ENCODE measurements at places on chromosomes 4 and X.

DNA sequence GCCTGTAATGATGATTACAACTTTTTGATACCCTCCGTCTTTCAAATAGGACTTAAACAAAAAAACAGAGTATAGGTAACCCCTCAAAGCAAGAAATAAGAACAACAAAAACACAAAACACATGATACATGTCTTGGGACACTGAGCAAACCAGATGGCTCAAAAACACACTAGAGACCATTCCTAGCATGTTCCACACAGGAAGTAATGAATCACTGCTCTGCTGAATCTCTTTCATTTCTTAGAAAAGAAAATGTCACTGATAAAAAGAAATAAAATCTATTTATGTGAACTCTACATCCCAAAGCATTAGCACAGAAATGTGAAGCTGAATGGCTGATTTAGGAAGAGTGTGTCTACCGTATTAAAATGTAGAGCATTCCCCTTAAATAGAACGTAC lies 134.5 kb upstream of the IL15 start:
- DNase-seq = peak; percentile 59

GRCh38 chr4:99305638-99306400 lies 15.0 kb upstream of the ADH1A start:
- no peak for DNase-seq

- no peak for DNase-seq
Observed at GRCh38 chrX:37640142-37640541, 45.4 kb upstream of the XK start.

GRCh38 chrX:36431819-36432218 lies 512.3 kb downstream of the CFAP47 start:
- DNase-seq = peak; percentile 87

- no peak for DNase-seq
Observed at GRCh38 chr4:74615411-74615810, 170.5 kb downstream of the AREG start.

GRCh38 chr4:146442801-146443200 lies 78.9 kb downstream of the SLC10A7 start:
- DNase-seq = peak; percentile 72

DNA sequence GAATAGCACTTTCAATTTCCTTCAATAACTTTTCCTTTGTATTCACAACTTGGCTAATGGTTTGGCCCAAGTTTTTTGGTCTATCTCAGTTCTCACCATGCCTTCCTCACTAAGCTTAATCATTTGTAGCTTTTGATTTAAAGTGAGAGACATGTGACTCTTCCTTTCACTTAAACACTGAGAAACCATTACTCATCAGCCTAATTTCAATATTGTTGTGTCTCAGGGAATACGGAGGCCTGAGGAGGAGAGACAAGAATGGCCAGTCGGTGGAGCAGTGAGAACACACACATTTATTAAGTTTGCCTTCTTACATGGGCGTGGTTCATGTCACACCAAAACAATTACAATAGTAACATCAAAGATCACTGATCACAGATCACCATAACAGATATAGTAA lies 56.7 kb downstream of the TSPAN5 start:
- peak; percentile 66 for DNase-seq

GRCh38 chr4:188976644-188977115 lies 837.4 kb downstream of the TRIML1 start:
- peak; percentile 57 for DNase-seq

DNA sequence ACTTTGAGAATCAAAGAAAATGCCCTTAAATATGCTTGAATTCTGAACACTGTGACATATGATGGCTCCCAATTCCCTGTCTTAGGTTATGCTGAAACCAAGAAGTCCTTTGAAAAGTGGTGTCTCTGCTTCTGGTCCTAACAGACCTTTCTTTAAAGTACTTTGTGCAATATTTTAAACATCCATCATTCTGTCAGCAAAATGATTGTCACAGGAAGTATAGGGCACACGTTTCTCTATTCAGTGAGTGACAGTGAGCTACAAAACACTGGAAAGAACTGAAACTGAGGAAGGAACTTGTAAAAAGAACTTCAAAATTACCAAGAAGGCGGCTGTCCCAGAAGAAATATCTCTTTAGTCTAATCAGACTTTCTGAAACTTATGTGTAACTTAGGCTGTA lies 12.2 kb upstream of the NUP54 start:
- DNase-seq = no peak

DNA sequence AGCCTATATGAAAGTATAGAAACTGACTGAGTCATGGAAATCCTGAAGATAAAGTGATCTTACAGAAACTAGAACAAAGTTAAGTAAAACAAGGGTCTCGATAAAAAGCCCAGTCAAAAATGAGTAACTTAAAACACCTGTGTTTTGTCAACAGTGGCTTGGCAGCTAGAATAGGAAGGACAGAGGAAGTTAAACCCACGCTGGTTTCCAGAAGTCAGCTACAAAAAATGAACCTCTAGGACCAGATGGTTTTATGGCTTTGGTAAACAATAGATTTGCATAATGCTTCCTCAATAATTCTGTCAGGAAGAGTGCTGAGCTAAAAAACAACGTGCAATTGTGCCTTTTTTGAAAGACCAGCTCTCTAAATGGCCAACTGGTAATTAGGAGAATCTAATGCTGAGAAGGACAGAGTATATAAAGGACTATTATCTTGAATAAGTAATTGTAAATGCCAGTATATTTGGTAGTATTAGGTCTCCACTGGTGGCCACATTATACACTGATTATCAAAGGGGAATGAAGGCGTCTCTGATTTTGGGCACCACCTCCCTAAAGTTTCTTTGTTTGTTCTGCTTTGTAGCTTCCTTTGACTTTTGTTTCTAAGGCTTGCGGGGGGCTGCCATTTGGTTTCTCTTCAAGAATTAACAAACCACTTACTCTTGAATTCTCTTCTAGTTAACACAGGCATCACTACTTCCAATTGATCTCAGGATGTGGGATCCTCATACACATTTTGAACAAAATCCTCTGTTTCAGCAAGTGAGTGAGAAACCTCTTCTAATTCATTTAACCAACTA lies 72.2 kb upstream of the PPP3CA start:
- DNase-seq = peak; percentile 27

DNA sequence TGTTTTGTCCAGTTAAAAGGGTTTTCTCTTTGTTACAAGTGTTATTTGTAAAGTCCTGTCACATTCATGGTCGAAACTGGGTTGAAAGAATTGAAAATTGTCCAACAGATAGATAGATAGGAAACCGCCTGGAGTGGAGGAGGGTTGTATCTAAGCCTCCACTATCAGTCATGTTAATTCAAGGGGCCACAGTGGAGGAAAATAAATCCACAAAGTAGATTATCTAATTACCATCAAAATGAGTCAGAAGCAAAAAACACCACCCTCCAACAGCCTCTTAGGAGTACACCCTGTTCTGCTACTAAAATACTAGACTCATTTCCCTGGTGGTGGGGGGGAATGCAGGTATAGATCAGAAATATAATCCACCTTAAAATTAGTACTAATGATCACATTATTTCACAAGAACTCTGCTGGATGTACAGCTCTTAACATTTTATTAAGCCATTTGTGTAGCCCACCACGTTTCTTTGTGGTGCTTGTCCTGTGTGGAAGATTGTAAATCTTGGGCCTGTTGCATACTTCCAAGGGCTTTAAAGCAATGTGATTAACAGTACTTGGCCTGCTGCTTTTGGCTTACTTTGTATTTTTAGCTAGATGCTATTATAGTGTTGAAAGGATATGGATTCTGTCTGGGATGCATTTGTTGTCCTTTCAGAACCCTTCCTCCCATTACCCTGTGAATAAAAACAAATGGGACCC lies 26.8 kb downstream of the RBBP7 start:
- no peak for DNase-seq

DNA sequence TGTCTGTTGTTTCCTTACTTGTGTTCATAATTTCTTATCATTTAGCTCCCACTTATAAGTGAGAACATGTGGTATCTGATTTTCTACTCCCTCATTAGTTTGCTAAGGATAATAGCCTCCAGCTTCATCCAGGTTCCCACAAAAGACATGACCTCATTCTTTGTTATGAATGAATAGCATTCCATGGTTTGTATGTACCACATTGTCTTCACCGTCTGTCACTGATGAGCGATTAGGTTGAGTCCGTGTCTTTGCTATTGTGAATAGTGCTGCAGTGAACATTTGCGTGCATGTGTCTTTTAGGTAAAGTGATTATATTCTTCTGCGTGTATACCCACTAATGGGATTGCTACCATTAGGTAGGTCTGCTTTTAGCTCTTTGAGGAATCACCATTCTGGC lies 624.3 kb upstream of the EPHA5 start:
- DNase-seq = no peak

DNA sequence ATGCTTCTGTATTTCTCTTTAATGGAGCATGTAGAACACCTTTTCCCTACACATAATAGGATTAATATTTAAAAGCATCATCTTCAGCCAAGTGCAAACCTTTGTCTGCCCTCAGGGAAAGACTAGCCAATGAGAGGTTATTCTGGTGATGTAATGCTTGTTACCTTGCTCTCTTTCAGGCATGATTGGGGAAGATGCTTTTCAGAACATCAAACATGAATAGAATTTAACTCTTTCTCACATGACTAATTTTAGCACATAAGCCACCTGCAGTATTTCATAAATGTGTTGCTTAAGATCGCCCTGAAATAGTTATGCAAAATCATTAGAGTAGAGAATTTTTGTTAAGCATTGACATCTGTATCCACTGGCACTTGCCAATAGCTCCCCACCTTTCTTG lies 10.7 kb upstream of the EPGN start:
- no peak for DNase-seq

DNA sequence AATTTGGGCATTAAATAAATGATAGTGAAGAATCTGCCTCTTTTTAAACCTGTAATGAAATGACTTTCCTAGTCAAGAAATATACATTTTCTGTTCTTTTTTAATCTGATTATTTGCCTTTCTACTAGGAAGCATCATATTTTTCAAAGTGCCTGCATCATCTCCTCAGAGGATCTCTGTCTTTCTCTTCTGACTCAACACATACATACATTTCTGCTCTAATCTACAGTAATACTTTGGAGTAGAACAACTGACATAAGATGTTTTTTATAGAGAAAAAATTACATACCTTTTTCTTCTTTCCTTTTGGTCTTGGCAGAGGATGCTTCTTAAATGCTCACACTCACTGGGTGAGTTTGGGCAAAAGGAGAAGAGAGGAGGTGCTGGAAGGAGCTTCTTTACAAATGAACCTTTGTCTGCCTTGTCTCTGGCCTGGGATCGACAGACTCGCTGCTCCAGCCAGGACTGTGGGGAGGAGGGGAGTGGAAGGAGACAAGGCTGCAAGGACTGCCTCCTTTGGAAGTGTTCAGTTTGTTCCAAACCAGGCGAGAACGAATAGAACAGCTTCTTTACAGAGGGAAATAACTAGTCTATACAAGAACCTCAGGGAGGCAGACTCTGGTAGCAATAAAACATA lies at the start of gene SCRG1:
Gene SCRG1, minus strand, starts transcription at position 338 of the 637 bp plus-strand sequence. CDS start 7,702 bp downstream, outside the sequence.
- no peak for DNase-seq

- no peak for DNase-seq
Observed at GRCh38 chr4:13570916-13571315, 26.6 kb upstream of the NKX3-2 start.

DNA sequence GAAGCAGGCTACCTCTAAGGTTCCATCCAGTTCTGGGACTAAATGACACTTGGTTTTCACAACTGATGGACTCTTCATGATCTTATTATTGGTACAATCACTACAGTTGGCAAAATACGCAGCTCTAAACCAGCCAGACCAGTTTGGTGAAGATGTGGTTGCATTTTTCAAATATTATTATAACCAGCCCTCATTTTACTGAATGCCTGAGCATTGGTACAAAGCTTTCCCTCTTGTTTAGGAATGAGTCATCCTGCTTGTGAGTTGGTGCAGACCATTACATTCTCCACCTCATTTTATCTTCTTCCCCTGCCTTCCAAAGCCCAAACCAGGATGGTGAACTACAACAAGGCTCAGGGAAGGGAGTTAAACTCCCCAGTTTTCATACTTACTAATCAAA lies 223.1 kb downstream of the KDR start:
- peak; percentile 23 for DNase-seq

DNA sequence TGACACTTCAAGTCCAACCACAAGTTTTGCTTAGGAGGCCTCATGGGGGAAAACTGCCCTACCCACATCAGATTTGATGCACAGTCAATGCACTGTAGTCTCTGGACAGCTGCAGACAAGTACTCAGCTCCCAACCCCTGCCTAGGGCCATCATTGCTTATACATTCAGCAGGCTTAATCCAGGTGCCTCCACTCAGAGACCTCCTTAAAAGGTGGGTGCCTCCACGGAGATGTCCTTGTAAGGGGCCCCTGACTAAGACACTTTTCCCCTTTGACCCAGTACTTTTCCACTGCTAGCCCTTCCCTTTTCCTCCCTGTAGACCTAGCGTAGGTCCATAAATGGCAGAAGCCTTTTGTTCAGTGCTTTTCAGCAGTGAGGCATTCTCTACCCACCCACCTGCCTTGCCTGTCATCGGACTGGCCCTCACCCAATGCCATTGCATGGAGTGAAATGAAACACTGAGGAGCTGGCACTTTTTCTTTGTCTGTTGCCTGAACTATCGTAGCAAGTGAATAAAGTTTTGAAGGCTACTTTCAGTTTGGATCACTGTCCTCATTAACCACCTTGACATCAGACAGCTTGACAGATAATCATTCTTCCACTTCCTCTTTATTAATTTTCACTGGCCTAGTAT lies 23.8 kb upstream of the PLK4 start:
- peak; percentile 93 for DNase-seq

GRCh38 chrX:131068945-131069719 lies 11.0 kb downstream of the ARHGAP36 start:
- DNase-seq = peak; percentile 5

- DNase-seq = no peak
Observed at GRCh38 chrX:30343206-30343605, 34.0 kb upstream of the NR0B1 start.

- no peak for DNase-seq
Observed at GRCh38 chrX:15204130-15204751, 65.6 kb downstream of the ASB9 start.

GRCh38 chr4:58553031-58553430 lies 1442.8 kb upstream of the IGFBP7 start:
- no peak for DNase-seq

DNA sequence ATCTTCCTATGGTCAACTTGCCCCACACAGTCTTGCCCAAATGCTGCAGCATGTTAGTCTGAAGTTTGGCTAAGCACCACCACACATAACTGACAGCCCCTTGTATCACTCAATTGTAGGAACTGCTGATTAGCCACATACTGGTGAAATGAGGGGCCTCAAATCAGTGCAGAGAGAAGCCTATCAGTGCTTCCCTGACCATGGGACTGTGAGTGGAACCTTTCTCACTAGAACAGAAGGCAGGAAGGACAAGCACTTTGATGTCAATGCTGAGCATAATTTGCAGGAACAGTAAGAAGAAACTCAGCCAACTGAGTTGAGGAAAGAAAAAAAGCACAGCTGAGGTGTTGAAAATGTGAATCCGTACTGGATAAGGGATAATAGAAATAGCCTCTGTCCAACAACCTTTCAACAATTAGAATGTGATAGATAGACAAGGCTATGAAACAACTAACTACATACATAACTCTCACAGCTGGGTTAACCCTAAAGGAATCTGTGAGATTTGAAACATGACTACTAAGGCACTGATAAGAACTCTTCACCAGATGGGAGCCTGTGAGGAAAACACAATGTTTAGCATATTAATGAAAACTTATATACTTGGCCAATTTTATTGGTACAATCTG lies 136.6 kb upstream of the SH3RF1 start:
- DNase-seq = peak; percentile 66
